ENCODE measurements at places on chromosomes 11 and 22.

- peak; percentile 84 for DNase-seq
Measured at GRCh38 chr11:73376803-73377629, 817 bp downstream of the RELT start.

DNA sequence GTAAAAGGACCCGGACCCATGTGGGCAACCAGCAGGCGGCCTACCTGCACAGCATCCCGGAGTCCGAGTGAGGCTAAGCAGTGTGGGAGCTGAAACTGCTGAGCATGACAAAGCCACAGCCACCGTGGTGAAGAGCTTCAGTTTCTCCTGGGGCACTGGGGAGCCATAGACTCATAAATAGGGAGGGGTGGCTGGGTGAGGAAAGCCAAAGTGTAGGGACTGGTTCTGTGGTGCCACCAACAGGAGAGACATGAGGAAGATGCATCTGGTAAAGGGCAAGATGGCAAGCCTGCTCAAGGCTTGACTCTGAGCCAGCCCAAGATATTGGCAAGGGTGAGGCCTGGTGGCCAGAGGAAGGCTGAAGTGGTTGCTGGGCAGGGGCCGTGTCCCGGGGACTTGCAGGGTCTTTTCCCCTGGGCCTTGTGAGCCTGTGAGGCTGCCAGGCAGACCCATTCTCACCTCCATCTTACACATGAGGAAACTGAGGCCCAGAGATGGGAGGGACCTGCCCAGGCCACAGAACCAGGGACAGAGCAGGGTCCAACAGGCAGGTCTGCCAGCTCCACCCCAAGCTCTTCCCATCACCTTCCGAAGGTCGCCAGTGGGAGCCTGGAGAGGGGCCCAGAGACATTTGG, 30.4 kb downstream of the CYTH4 start:
- no peak for DNase-seq

DNA sequence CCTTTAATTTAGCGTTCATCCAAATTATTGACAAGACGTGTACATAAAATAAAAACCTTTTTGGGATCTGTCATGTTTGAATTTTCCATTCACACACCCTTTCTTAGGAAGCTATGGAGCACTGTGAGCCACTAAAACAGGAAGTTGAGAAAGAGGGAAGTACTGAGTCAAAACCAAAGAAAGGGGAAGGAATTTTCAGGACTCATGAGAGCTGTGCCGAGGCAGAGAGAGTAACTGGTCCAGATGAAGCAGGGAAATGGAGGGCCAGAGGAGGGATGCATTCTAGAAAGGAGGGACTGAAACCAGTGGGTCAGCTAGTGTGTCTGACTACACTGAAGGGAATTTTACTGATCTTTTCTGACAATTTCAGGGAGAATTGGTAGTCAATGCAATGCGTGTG, 24.9 kb downstream of the APLP2 start:
- DNase-seq, result peak; percentile 49

DNA sequence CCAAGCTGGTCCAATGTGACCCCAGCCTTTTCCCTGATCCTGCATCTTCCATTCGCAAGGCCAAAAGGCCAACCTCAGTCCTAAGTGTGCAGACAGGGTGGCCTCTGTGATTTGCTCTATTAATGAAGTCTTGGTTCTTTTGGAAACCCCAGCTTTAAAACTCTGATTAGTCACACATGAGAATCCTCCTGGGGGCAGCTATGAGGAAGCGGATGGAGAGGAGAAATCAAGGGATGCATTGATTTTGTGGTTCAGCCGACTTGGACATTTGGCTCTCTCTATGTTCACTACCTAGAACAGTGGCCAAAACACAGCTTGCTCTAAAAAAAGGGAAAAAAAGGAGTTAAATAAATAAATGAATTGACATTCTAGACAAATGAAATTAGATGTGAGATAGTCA, 98.6 kb upstream of the USP47 start:
- no peak for DNase-seq

GRCh38 chr11:48341466-48341865, 16.7 kb downstream of the OR4C3 start:
- no peak for DNase-seq

Measured in cardiac fibroblast (primary cell).